CD4-positive, CD25-positive, alpha-beta regulatory T cell (primary cell): ENCODE measurements at places on chromosomes 16 and 17. TPM values are rescaled to one million over a fixed set of nuclear protein-coding genes. Genes with fewer than 3 reads are reported as not detected.

Gene P2RX1
- not detected for polyA plus RNA-seq

Gene PRSS27
- polyA plus RNA-seq, result not detected

Gene DPEP2
- polyA plus RNA-seq, result 70.0 TPM

Gene TK2
- 5.1 TPM for polyA plus RNA-seq

Gene OSGIN1
- not detected for polyA plus RNA-seq

Gene ZFHX3
- 0.03 TPM for polyA plus RNA-seq

Gene TBC1D3G
- polyA plus RNA-seq, result not detected

Gene HOXB5
- polyA plus RNA-seq, result not detected

Gene ST6GALNAC1
- 3.7 TPM for polyA plus RNA-seq

Gene PEX12
- 1.1 TPM for polyA plus RNA-seq
